ENCODE measurements at places on chromosomes 6 and 20.
A peak's percentile ranks its signal among the peaks of the same experiment; 100 is the strongest.

GRCh38 chr6:155171109-155171746 lies 92.6 kb upstream of the CLDN20 start:
- peak; percentile 52 for DNase-seq

GRCh38 chr20:36320898-36321695 lies 15.0 kb downstream of the DLGAP4 start:
- DNase-seq = no peak

DNA sequence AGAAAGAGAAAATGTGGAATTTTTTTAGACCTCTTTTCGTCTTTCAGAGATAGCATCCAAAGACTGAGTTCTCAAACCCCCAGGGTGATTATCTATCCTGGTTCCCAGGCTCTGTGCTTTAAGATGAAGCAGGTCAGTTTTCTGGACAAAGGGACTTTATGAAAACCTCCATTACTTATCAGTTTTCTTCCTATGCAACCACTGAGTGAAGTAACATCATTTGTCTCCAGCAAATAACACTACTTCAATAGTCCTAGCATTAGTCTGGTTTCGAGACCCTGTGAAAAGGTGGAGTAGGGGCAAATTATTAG lies 18.3 kb upstream of the HLA-DRB1 start:
- no peak for DNase-seq

DNA sequence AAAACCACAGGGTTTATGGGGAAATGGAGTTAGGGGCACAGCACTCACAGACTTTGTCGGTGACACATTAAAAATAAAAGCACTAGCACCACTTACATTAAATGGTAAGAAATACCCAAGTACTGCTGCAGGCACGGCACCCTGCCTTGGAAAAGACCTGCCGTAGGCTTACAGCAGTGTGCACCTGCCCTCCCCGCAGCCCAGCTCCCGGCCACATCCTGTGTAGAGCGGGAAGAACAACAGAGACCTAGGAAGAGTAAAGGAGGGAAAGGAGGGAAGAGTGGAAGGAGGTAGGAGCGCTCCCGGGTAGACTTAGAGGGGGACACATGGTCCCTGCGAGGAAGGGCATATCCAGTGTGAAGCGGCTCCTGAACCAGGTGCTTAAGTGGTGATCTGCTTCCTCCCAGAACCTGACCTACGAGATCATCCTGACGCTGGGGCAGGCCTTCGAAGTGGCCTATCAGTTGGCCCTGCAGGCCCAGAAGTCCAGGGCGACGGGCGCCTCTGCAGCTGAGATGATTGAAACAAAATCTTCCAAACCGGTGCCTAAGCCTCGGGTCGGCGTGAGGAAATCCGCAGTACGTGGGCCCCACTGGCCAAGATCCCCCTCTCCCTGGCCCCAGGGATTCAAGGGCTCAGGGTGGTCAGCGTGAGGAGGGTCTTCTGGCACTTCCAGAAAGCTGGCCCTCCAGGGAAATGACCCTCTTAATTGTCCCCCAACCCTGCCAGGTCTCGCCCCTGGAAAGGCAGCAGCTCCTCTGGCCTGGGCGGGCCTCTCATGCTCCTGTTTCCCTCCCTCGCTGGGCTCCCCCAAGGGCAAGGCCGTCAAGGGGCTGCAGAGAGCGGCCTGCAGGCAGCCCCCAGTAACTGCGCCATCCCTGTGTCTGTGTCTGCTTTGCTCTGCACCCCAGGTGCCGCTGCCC lies 55.5 kb downstream of the TCP11 start:
- no peak for DNase-seq

GRCh38 chr6:42898891-42899361 lies 16.9 kb upstream of the PTCRA start:
- DNase-seq = peak; percentile 35

- DNase-seq = no peak
Observed at GRCh38 chr20:40959325-40960092, 69.1 kb upstream of the TOP1 start.

DNA sequence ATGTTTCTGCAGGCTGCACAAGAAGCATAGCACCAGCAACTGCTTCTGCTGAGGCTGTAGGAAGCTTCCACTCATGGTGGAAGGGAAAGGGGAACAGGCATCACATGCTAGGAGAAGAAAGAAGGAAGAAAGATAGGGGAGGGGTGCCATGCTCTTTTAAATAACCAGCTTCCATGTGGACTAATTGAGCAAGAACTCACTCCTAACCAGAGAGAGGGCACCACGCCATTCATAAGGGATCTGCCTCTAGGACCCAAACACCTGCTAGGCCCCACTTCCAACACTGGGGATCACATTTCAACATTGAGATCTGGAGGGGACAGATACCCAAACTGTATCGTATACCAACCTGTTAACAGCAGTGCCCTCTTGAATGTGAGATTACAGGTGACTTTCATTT lies 46.9 kb upstream of the ARMC2 start:
- no peak for DNase-seq

- no peak for DNase-seq
Observed at GRCh38 chr20:22456109-22456508, 128.3 kb downstream of the FOXA2 start.

- no peak for DNase-seq
Observed at GRCh38 chr6:138645976-138646640, 127.5 kb upstream of the CCDC28A start.

GRCh38 chr6:16544006-16544405 lies 217.3 kb downstream of the ATXN1 start:
- no peak for DNase-seq

DNA sequence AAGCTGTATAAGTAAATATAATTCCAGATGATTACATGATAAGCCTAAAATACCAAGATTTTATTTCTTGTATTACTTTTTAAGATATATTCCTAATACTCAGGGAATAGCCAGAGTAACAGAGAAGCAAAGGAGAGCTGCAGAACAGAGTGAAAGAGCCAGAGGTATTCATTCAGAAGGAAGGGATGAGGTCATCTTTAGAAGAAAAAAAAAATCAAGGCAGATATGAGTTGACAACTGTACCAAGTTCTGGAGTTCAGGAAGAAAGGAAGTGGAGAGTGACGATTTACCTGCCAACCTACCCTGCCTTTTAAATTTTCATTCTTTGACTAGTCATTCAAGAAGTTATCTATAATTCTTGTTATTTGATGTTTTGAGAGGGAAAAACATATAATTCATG lies 28.8 kb upstream of the NHSL1 start:
- DNase-seq = no peak

DNA sequence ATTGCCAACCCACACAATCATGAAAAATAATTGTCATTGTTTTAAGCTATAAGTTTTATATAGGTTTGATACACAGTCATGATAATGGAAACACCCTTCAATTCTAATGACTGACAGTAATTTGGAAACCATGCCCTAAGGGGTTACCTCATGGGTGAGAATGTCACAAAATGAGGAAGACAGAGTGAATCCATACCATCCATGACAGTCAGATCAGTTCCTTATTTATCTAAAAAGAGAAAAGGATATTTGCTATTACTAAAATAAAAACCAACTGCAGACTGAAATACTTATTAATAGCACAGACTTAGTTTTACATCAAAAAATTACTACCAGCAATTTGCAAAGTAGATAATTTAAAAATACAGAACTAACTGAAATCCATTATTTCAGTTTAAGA lies 437.8 kb downstream of the UTRN start:
- no peak for DNase-seq

DNA sequence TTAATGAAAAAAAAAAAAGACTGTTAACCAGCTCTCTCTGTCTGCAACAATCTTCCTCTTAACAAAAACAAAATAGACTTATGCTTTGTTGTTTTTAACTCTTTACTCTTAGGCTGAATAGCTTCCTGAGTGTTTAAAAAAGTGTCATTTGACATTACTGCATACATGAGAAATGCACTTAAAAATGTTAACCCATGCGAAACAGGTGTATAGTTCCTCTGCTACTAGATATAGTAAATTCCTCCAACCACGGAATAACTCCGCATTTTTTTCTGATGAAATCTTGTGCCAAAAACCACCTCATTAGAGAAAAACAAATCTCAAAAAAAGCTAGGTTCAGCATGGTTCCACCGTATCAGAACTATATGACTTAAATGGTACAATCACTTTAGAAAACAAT lies 426.0 kb downstream of the ADGRB3 start:
- no peak for DNase-seq

GRCh38 chr6:15628499-15629131 lies 34.2 kb downstream of the DTNBP1 start:
- no peak for DNase-seq

- DNase-seq = no peak
Observed at GRCh38 chr20:44209686-44210405, 725 bp downstream of the OSER1 start.

DNA sequence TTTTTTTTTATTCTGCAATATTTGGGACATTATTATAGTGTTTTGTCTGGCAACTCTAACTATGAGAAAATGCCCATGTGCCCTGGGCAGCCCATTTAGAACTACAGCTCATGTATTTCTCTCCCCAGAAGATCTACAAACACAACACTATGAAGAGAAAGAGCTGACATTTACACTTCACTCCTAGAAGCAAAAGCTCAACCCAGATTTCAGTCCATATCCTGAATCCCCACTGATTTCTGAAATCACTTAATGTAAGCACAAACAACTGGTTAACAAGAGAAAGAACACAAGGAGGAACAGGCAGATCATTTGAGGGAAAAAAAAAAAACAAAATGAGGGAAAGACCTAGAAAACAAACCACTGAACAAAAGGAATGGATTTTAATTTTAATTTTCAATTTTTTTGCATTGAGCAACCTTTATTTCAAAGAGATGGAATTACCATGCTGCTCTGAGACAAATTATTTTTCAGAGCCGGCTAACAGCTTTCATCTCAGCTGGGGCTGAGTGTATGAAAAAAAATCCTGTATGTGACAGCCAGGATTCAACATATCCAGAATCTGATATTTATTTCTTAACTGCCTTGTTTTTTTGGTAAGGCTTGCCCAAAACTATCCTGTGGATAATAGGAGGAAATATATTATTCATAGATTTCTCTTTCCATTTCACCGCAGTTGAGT lies 32.5 kb downstream of the KIAA0319 start:
- no peak for DNase-seq

GRCh38 chr6:113317891-113318574 lies 539.1 kb upstream of the MARCKS start:
- DNase-seq = no peak

DNA sequence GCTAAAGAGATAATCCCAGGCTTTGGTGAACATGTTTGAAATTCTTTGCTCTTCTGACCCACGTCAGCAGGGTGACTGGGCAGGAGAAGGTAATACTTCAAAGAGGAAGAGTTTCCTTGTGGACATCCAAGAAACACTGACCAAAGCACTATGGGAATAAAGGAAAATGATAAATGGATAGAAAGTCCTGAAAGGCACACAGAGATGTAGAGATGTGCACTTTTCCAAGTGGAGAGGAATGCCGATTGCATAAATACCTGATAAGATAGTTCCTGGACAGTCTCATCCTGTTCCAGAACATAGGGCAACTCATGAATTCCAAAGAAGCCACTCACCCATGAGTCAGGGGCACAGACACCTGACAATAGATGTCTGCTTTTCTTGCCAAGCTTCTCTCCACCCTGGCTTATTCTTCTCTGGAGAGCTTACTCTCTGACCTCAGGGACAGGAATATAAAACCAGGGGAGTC lies 191.3 kb upstream of the FOXA2 start:
- DNase-seq = no peak

- DNase-seq = no peak
Observed at GRCh38 chr20:44407402-44408184, 52.1 kb downstream of the HNF4A start.

DNA sequence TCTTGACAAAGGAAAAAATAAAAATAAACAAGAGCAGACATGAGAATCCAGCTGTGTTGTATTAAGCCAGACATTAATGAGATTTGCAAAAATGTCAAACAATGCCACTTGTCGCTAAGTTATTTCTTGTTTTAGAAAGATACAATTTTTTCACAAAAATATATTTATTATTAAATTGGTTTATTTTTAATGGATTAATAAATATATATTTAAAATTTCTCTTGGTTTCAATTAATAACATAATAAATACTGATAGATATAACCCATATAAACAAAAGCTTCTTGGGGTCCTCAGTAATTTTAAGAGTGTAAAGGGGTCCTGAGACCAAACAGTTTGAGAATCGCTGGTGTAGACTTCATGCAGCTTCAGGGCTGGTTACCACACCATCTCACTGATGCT lies 26.1 kb downstream of the TUBB2B start:
- DNase-seq = no peak

GRCh38 chr20:19958928-19959327 lies 58.2 kb upstream of the NAA20 start:
- DNase-seq = no peak

- DNase-seq = no peak
Observed at GRCh38 chr6:36666287-36666686, 12.2 kb upstream of the CDKN1A start.

- DNase-seq = no peak
Observed at GRCh38 chr6:1610497-1611321, 994 bp downstream of the FOXC1 start.

GRCh38 chr6:78810146-78810545 lies 57.2 kb upstream of the IRAK1BP1 start:
- DNase-seq = no peak

DNA sequence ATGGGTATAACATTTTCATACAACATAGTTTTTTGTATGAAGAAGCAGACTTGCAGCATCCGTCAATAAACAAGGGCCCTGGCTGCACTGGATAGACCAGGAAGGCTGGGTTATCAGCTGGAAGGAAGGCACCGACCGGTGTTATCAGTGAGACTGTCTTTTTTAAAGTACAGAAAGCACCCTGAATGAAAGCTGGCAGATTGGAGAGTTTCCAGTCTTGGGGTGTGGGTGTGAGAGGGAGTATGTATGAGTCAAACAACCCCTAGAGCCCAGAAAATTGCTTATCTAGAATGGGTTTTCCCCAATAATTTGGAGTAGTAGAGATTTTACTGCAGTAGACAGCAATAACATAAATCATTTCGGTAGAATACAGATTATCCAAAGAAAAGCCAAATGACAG lies 42.4 kb downstream of the TXLNB start:
- peak; percentile 24 for DNase-seq

DNA sequence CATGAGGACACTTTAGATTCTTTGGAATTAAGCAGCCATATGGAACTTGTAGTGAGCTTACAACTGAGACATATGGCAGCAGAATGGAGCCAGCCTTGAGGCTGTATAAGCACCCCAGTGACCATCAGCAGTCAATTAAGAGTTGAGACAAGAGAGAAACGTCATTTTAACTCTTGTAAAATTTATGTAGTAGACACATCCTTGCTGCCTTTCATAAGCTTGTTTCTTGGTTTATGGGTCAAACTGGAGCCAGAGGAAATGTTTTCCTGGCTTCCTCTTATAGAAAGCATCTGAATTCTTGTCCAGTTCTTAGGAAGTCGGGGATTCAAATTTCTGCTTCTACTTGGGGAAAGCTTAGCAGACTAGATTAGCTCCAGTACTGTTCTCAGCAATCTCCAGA lies 745.1 kb upstream of the MARCKS start:
- DNase-seq = no peak

Measured in stimulated activated CD4-positive, alpha-beta T cell treated with anti-CD3 and anti-CD28 coated beads, Interleukin-1b, Interleukin-23, amount 100 ng/mL, for 1 hour (primary cell).